Skeletal muscle tissue (tissue), 5 donors: ENCODE measurements at places on chromosomes 6 and 20. TPM values are rescaled to one million over a fixed set of nuclear protein-coding genes. Genes with fewer than 3 reads are reported as not detected.

PDE7B gene
- 13.6 TPM for total RNA-seq

BMP7 gene
- 3.7 TPM for total RNA-seq

THEMIS gene
- under 0.01 TPM for total RNA-seq

CPXM1 gene
- 26.1 TPM for total RNA-seq
